HAP-1 (cell line): ENCODE measurements at places on chromosomes 7 and 10.

DNA sequence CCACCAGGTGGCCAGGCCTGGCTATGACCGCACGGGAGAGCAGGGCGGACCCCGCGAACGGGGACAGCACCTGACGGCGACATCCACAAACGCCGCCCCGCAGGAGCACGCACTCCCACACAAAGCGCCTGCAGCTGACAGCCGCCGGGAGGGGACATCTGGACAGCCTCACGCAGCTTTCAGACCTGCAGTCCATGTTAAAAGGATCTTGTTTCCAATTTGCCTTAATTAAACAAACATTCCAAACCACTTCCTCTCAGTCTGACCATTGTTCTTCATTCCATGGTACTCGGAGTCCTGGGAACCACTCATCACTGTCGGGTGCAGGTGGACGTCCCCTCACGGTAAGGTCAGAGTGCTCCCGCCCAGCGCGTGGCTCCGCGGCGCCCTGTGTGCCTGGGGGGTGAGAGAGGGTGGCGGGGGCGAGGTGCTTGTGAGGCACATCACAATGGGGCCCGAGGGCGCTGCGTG lies 5.9 kb upstream of the GPER1 start:
- no peak for DNase-seq

DNA sequence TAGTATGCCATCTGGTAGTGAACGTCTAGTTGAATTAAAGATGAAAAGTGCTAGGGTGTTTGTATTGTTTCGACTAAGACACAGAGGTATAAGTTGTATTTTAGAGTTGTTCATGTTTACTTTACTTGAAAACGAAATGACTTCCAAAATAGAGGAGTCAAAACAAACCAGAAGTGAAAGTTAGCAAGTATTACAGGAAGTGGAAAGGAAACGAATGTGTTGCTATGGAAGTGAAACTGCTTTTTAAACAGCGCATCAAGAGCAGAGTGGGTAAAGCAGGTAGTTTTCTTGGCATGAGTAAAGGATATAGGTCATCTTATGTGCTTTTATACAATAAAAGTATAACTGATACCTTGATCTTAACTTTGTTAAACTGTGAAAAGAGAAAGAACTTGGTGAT lies 20.0 kb upstream of the GALNTL5 start:
- DNase-seq = no peak

DNA sequence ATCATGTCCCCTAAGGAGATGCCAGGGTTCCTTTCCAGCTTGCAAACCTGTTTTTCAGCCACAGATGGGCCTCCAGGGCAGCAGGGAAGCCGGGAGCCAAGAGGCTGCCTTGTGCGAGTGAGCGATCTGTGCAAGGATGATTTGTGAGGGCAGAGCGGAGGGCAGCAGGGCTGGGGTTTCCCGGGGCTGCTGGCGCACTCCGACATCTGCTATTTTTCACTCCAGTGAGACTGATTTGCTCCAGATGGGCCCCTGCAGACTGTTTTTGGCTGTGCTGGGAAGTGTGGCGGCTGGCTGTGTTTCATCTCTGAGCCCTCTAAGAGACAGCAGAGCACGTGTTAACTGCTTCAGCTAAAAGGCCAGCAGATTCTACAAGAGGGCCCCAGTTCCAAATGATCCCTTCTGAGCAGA lies 466.2 kb downstream of the TYW1 start:
- DNase-seq = no peak

DNA sequence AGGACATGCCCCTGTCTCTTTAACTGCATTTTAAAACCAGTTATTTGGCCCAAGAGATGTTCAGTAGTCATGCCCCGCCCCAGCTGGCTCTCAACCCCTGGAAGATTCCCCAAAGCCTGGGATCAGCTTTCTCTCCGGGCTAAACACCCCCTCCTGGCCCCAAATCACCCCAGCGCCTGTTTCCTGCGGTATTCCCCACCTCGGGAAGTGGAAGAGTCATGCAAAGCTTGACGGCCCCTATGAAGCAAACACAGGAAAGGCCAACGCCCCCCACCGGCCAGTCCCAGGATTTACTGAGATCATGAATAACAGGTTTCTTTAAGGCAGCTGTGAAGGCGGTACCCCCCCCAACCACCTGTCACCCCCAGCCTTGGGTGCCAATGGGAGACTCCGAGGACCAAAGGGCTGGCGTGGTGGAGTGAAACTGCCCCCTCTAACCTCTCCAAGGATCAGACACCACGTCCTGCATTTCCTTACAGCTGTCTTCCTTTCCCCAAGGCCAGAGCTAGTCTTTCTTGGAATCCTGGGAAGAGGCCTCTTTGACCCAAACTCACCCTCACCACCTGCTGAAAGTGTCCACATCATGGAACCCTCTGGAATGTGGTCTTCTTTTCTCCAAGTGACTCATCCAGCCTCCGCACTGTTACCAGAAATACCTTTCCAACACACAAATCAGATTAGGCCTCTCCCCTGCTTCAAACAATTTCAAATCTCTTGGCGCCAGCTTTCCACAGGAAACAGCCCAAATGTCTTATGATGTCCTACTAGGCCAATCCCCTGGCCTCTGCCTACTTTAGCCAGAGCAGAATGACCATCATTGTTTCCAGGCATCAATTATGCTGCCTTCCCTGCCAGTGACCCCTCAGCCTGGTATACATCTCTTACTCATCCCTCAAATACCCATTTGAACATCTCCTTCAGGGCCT lies 301.5 kb downstream of the ZEB1 start:
- peak; percentile 37 for DNase-seq

DNA sequence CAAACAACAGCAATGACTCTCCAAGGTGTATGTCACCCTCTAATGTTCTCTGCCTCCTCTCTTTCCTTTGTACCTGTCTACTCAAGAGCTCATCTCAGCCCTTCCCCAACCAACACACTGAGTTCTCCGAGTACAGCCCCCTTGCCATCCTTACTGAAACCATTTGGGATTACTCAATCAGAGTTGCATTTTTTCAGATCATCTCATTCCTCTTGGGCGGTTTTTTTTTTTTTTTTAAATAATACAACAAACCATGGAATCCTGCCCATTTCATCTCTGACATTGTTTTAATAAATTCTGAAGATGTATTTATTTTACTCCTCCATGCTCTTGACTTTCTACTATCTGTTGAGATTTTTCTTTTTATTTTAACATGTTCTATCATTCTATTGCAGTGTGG lies 4.2 kb upstream of the CREB3L2 start:
- no peak for DNase-seq
